Adrenal gland (tissue), 19 donors: ENCODE measurements at places on chromosomes 1 and 21. TPM values are rescaled to one million over a fixed set of nuclear protein-coding genes. Genes with fewer than 3 reads are reported as not detected.

The CNKSR1 gene
- not detected for total RNA-seq

The LCE1F gene
- not detected for total RNA-seq

The SELENBP1 gene
- 41.6 TPM for total RNA-seq

The CSF3R gene
- total RNA-seq, result 16.7 TPM

The FAM177B gene
- 1.8 TPM for total RNA-seq

The RHBDL2 gene
- total RNA-seq, result not detected

The BARHL2 gene
- total RNA-seq, result not detected

The HSF2BP gene
- total RNA-seq, result 0.23 TPM

The ATP6V1G3 gene
- total RNA-seq, result not detected
